ENCODE measurements at places on chromosomes 16 and 17. TPM values are rescaled to one million over a fixed set of nuclear protein-coding genes. Genes with fewer than 3 reads are reported as not detected.

Gene TPPP3
- total RNA-seq: 3.1 TPM

- no peak overlapping the region for H3K27ac ChIP-seq
- no peaks in the 10 kb centered on the region for H3K36me3 ChIP-seq
- no peak overlapping the region for H3K4me3 ChIP-seq
- H3K4me1 ChIP-seq: no peaks in the 10 kb centered on the region
- peak; percentile 36 for DNase-seq
Observed at GRCh38 chr16:22077700-22078313, 14.5 kb upstream of the VWA3A start.

- no peak overlapping the region for H3K4me3 ChIP-seq
- H3K4me1 ChIP-seq: no peaks in the 10 kb centered on the region
- no peak overlapping the region for H3K27ac ChIP-seq
Observed at GRCh38 chr16:17372386-17372785, 98.4 kb downstream of the XYLT1 start.

Gene CCL13
- total RNA-seq: not detected

Gene TMEM106A
- total RNA-seq: 8.3 TPM

GRCh38 chr17:44623070-44623725, 33.1 kb upstream of the MEIOC start:
- H3K27ac ChIP-seq: no peak overlapping the region
- no peaks in the 10 kb centered on the region for H3K4me1 ChIP-seq
- DNase-seq: no peak
- H3K27me3 ChIP-seq: no peaks in the 10 kb centered on the region
- H3K4me3 ChIP-seq: no peak overlapping the region

DNA sequence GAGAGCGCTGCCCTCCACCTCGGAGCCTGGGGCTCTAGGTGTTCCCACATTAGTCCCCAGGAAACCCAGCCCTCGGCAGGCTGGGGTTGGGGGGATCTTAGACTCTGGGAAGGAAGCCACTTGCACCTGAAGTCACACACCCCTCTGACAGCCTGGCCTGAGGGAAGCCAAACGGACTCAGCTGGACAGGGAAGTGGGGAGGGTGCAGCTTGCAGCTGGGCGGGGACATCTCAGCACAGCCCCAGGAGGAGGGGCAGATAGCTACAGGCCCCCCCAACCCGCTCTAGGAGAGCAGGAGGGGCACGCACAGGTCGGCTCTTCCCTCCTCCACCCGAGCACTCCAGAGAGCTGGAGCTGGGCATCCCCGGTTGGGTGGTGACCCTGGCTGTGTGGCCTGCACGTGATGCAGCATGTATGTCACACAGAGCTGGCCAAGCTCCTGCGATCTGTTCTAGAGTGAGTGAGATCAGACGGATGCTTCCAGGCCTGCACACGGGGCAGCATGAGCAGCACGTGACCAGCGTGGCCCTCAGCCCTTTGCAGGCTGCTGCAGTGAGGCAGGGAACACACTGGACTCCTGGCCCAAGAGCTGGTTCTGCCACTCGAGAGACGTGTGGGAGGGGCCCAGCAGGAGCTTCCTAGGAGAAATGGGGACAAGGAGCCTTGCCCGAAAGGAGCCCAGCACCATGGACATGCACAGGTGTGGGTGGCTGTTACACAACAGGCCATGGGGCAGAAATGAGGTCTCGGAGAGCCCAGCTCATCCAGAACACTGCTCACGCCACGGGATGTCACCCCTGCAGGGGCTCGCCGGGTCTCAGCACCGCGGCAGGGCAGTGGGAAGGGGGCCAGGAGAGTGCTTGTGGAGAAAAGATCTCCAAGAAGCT, 15.4 kb downstream of the KIFC3 start:
- no peak overlapping the region for H3K4me3 ChIP-seq
- no peaks in the 10 kb centered on the region for H3K27me3 ChIP-seq
- peaks cover 14% of the 10 kb centered on the region for H3K4me1 ChIP-seq
- H3K27ac ChIP-seq: no peak overlapping the region
- peaks cover 12% of the 10 kb centered on the region for H3K36me3 ChIP-seq
- DNase-seq: no peak

- H3K27ac ChIP-seq: no peak overlapping the region
- no peaks in the 10 kb centered on the region for H3K4me1 ChIP-seq
- DNase-seq: no peak
Observed at GRCh38 chr17:74239172-74239571, 25.8 kb downstream of the TTYH2 start.

- peaks cover 10% of the 10 kb centered on the region for H3K27me3 ChIP-seq
- no peak overlapping the region for H3K27ac ChIP-seq
- no peak for DNase-seq
- H3K4me3 ChIP-seq: no peak overlapping the region
- H3K36me3 ChIP-seq: no peaks in the 10 kb centered on the region
- H3K4me1 ChIP-seq: no peaks in the 10 kb centered on the region
Observed at GRCh38 chr16:57720142-57720575, 15.4 kb upstream of the KATNB1 start.

Gene WFIKKN1
- total RNA-seq: 9.2 TPM

DNA sequence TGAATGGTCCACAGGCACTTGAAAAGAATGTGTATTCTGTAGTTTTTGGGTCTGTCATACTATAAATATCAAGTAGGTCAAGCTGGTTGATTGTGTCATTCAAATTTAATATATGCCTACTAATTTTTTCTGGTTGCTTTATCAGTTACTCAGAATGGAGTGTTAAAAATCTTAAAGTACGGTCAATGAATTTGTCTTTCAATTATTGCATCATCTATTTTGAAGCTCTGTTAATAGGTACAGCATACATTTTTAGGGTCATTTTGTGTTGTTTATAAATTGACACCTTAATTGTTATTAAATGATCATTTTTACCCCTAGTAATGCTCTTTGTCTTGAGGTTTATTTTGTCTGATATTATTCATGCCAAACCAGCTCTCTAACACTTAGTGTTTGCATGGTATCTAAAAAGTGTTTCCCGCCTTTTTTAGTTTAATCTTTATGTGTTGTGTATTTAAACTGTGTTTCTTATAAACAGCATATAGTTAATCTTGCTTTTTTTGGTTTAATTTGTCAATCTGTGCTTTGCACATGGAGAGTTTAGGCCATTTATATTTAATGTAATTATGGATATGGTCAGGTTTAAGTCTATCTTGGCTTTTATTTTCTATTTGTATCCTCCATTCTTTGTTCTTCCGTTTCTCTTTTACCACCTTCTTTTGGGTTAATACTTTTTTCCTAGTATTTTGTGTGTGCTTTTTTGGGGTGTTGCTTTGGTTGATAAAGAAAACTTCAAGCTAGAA, 204.9 kb upstream of the EEF2KMT start:
- H3K27ac ChIP-seq: no peak overlapping the region
- no peaks in the 10 kb centered on the region for H3K4me1 ChIP-seq
- H3K36me3 ChIP-seq: no peaks in the 10 kb centered on the region

Gene TNFRSF13B
- total RNA-seq: not detected

- H3K4me3 ChIP-seq: no peak overlapping the region
- no peaks in the 10 kb centered on the region for H3K4me1 ChIP-seq
- DNase-seq: no peak
- no peaks in the 10 kb centered on the region for H3K27me3 ChIP-seq
Observed at GRCh38 chr16:84059111-84059510, 16.5 kb upstream of the SLC38A8 start.

GRCh38 chr16:69017036-69017783, 88.2 kb upstream of the HAS3 start:
- no peaks in the 10 kb centered on the region for H3K27me3 ChIP-seq
- DNase-seq: no peak
- H3K27ac ChIP-seq: peak overlapping the region; percentile 72
- no peak overlapping the region for H3K4me3 ChIP-seq
- H3K36me3 ChIP-seq: no peaks in the 10 kb centered on the region

GRCh38 chr16:13314633-13315032, 413.2 kb downstream of the SHISA9 start:
- H3K4me1 ChIP-seq: peaks cover 20% of the 10 kb centered on the region
- no peak for DNase-seq
- no peaks in the 10 kb centered on the region for H3K36me3 ChIP-seq
- H3K27ac ChIP-seq: no peak overlapping the region
- H3K27me3 ChIP-seq: no peaks in the 10 kb centered on the region

- no peaks in the 10 kb centered on the region for H3K36me3 ChIP-seq
- DNase-seq: no peak
- no peak overlapping the region for H3K27ac ChIP-seq
- peaks cover 67% of the 10 kb centered on the region for H3K27me3 ChIP-seq
- H3K4me3 ChIP-seq: no peak overlapping the region
Observed at GRCh38 chr17:79565606-79566250, 45.1 kb downstream of the RBFOX3 start.

DNA sequence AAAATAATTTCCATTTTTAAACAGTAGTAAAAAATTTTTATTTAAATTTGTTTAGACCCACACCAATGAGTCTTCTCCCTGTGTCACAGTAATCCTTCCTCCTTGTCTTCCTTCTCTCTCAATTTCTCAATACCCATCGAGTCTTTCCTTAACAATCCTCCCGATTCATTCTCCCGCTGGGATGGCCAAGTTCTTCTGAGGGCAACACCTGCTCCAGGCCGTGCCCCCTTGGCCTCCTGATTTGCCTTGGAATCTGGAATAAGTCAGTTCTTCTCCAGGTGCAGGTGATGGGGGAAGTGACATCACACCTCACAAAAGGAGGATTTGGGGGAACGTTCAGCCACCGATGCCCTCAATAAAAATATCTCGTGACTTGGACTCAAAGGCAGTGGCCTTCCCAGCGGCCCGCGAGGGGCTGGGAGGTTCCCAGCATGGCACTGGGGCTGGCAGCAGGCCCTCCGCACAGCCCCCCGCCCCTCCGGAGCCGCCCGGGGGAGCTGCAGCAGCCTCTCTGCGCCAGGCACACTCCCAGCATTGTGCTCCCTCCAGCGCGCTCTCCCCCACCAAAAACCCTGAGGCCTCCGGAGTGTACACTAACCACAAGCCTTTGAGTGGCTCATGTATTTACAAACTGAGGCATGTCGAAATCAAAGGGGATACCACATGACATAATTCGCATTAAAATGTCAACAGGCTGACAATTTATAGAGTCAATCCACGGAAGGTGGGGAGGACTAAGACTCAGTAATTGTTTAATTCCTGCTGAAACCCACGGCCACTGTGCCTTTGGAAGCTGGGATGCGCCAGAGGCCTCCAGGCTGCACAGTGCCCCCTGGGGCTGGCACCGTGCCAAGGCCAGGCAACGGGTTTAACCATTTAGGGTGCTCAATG, 120.5 kb downstream of the ZFHX3 start:
- peak; percentile 97 for DNase-seq
- H3K36me3 ChIP-seq: no peaks in the 10 kb centered on the region
- peak overlapping the region; percentile 53 for H3K4me3 ChIP-seq
- H3K4me1 ChIP-seq: peaks cover 35% of the 10 kb centered on the region
- no peaks in the 10 kb centered on the region for H3K27me3 ChIP-seq

Gene SKA2
- total RNA-seq: 65.6 TPM

DNA sequence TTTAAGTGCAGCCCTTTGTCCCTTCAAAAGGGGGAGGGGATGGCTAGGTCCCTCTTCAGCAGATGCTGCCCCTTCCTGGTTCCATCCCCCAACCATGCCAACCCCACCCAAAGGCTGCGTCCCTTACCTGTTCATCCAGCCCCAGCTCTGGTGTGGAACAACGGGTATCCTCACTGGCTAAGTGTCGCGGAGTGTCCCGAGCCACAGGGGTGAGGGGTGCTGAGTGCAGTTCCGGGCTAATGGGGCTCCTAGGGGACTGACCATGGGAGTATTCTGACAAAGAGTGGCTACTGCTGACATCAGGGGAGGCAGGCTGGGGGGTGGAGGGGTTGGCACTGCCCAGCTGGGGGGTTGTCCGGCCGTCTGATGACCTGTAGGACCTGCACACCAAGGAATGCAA, 32.9 kb downstream of the STH start:
- H3K36me3 ChIP-seq: peaks cover 38% of the 10 kb centered on the region
- H3K27me3 ChIP-seq: no peaks in the 10 kb centered on the region
- H3K4me3 ChIP-seq: no peak overlapping the region
- H3K27ac ChIP-seq: no peak overlapping the region

- no peak overlapping the region for H3K4me3 ChIP-seq
- no peaks in the 10 kb centered on the region for H3K36me3 ChIP-seq
- no peak overlapping the region for H3K27ac ChIP-seq
Observed at GRCh38 chr16:78503602-78504001, 404.1 kb downstream of the WWOX start.

DNA sequence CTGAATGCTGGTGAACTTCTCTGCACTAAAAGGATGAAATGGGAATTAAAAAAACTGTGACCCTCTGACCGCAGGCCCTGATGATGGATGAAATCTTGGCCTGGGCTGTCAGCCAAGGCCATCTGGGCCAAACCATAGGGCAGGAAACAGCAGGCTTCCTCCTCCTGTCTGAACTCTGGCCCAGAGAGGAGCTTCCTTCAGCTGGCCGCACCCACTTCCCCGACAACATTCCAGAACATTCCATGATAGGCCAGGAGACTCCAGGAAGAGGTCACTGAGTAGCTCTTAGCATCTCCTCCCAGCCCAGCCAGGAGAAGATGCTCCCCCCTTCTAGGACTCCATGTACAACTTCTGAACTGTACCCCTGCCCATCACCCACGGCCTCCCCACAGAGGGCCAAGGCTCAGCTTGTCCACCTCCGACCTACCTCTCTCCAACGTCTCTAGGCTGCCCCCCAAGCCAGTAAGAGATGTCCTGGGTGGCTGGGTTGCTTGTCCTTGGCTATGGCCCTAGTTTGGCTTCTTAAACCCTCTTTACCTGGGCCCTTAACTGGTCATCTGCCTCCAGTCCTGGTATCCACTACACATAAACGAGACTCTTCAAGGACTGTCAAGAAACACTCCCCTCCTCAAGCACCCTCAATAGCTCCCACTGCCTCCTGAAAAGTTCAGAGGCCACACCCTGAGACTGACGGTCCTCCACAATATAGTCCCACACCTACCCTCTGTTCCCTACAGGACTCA, 1.7 kb downstream of the RPH3AL start:
- H3K36me3 ChIP-seq: no peaks in the 10 kb centered on the region
- no peak overlapping the region for H3K27ac ChIP-seq
- peaks cover 23% of the 10 kb centered on the region for H3K4me1 ChIP-seq
- no peak overlapping the region for H3K4me3 ChIP-seq

DNA sequence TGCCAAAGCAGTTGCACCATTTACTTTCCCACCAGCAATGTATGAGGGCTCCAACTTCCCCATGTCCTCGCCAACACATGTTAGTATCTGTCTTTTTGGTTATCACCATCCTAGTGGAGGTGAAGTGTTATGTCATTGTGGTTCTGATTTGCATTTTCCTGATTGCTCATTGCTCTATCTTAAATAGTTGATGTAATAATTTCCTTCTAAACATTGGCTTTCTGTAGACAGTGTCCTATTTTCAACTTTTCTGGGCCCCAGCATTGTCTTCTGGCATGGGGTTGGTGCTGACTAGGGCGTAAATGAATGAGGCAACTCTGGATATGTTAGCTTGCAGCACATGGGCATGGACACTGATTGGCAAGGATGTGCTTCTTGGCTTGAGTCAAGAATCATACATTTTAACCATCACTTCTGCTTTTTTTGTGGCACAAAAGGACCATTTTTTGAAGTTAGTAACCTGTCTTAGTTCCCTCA, 25.1 kb downstream of the PLCG2 start:
- DNase-seq: no peak
- no peak overlapping the region for H3K27ac ChIP-seq
- no peak overlapping the region for H3K4me3 ChIP-seq
- no peaks in the 10 kb centered on the region for H3K36me3 ChIP-seq
- no peaks in the 10 kb centered on the region for H3K4me1 ChIP-seq

GRCh38 chr17:57341611-57342540, 85.6 kb downstream of the MSI2 start:
- no peaks in the 10 kb centered on the region for H3K4me1 ChIP-seq
- H3K27ac ChIP-seq: no peak overlapping the region
- no peaks in the 10 kb centered on the region for H3K36me3 ChIP-seq
- no peak overlapping the region for H3K4me3 ChIP-seq

- no peak for DNase-seq
- H3K27me3 ChIP-seq: no peaks in the 10 kb centered on the region
- no peak overlapping the region for H3K27ac ChIP-seq
- H3K4me1 ChIP-seq: no peaks in the 10 kb centered on the region
Observed at GRCh38 chr16:50763211-50763610, 21.3 kb downstream of the CYLD start.

GRCh38 chr16:56950881-56951771, 10.6 kb upstream of the CETP start:
- no peak overlapping the region for H3K27ac ChIP-seq
- H3K36me3 ChIP-seq: no peaks in the 10 kb centered on the region
- no peak for DNase-seq
- H3K27me3 ChIP-seq: no peaks in the 10 kb centered on the region

Measured in PC-9 (cell line).